ENCODE measurements at places on chromosomes 7 and 10.
A peak's percentile ranks its signal among the peaks of the same experiment; 100 is the strongest.

DNA sequence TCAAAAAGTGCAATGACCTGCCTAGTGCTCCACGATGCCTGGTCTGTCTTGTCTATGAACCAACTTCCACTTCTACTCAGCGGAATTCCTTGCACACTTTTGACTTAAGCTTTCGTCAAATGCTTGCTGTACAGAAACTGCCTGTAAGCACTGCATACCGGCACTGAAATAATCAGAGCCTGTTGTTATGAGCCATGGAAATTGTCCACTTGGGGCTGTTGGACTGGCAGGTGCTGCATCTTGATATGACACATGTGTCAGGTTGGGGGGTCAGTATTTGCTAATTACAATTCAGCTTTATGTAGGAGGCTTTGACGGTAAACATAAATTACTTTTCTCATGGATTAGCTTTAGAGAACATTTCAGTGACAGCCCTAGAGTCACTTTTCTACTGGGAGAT, 32.0 kb upstream of the KLF6 start:
- DNase-seq = no peak

DNA sequence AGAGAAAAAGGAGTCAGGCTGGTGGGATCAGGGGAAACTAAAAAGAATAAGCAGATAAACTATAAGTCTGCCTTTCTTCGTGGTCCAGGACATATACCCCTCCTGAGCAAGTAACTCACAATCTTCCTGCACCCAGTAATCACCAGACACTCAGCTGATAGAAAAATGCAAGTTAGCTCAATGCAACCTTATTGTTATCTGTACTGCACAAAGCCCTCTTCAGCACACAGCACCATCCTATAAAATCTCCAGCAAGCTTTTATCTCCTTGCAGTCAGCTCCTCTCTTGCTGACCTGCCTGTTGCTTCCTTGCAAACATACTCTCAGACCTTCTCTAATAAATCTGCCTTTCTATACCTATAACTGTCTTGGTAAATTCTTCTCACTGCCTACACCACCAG, 6.7 kb downstream of the SLC37A3 start:
- DNase-seq = no peak

DNA sequence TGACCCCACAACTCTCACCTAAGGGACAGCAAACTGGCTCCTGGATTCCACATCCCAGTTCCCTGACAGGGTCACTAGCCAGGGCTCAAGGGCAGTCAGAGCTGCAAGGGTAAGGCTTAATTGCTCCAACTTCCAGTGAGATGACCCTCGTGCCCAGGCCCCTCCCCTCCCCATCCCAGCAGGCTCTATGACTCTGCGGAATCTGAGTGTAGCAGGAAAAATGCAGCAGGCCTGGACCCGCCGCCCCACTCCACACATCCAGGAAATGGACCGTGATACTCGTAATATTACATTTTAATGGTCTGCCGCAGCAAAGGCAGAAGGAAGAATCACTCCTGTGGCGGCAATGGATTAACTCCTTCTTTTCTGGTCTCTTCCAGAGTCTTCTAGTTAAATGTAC, 91.7 kb upstream of the CHST15 start:
- no peak for DNase-seq

DNA sequence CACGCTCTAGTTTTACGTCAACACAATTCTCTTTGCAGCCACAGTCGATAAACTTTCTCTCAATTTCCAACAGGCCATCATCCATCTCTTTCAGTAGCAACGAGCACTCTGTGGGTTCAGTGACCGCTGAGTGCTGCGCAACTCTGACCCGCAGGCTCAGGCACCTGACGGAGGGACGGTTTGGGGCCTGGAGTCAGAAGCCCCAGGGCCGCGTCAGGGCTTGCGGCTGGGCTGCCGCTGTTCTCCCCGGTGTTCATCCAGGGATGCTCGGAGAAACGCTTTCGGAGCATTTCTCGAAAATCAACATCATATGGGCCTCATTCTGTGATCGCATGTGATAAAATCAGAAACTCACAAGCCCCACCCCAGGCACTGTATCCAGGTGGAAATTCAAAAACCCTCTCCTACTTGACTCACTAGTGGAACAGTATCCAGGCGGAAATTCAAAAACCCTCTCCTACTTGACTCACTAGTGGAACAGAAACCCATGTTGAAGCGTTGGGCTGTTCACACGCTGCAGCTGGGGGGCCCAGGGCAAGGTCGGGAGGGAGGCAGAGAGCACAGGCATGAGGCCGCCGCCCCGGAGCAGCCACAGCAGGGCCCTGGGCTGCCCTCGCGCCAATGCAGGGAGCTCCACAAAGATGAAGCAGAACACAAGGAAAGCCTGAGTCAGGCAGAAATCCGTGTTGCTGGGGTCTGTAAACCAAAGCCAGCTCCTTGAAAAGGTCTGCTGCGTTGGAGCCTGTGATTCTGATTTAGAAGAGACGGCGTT, 73.3 kb upstream of the NKX6-2 start:
- no peak for DNase-seq

DNA sequence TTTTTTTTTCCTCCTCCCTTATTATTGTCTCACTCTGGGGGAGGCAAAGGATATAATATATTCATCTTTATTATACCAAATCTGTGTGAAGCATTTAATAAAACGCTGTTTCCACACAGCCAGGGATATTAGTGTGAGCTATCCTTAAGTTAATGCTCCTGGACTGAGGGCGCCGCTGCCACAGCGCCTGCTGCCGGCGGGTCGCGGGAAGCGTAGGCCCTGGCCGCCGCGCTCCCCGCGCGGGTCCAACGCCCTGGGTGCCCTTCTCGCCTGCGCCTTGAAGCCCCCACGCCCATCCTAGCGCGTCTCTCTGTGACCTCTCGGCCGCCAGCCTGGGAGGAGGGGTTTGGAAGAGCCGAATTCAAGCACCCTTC, 9.5 kb upstream of the LBX1 start:
- no peak for DNase-seq

DNA sequence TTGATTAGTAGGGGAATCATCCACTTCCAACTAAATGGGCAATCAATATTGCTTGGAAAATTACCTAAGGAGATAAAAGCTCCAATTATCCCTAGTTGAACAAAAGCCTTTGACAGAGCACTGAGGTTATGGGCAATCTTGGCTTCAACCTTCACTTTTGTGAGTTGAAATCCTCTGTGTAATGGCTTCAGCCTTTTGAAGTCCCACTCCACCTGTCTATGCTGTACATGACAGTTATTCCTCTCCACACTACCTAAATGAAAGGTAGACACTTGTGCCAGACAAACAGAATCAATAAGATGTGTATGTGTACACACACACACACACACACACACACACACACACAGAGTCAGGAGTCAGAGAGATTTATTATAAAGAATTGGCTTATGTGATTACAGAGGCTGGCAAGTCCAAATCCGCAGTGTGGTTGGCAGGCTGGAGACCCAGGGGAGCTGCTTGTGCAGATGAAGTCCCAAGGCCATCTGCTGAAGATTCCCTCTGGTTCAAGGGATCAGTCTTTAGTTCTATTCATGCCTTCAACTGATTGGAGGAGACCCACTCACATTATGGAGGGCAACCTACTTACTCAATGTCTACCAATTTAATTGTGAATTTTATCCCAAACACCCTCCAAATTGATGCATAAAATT, 164.8 kb upstream of the CDC14C start:
- DNase-seq = peak; percentile 61

- no peak for DNase-seq
Observed at GRCh38 chr7:5767066-5767465, 14.4 kb downstream of the RNF216 start.

- DNase-seq = no peak
Observed at GRCh38 chr7:137462847-137463246, 119.3 kb upstream of the PTN start.
